ENCODE measurements at places on chromosomes 7 and 10.

DNA sequence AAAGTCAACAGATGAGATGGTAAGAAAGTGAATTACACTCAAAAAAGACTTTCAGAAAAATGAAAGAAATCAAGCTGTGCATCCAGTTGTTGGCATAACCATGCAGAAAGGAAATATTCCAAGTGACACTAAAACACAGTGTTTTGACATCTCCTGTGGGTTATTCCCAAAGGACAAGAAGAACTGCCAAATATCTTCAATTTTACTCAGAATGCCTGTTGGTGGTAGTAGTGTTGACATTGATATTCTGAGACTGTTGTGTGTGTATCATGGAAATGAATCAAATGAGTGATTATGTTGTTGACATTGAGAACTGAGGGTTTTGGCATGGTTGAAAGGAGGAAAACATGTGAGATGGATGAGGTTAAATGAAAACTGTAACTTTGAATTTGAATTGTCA lies 196.9 kb downstream of the SH2D4B start:
- DNase-seq, result no peak

- DNase-seq, result peak; percentile 6
Measured at GRCh38 chr10:123009105-123009820, 457 bp downstream of the ACADSB start.

DNA sequence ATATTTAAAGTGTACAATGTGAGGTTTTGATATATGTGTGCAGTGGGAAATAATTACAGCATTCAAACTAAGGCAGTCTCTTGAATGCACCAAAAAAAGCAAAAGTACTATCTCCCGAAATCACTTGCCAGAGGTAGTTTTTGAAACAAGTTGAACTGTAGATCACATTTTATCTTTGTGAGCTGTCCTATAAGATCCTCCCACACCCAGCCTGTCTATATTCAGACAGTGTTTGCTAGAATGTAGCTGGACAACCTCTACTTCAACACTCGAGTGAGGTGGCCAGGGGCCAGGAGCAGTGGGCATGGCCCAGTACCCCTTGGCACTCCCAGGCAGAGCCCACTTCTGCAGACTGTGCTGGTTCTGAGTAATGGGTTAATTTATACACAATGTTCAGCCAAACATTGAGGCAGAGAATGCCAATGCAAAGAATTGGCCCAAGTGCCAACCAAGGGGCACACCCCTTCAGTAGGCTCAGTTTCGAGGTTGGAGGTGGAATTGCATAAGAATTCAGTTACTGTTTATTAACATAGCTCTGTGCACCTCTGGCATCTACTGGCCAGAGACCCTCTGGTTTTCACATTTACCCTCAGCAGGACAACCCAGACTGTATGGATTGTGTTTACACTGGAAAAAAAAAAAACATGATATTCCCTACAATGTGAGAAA lies 70.5 kb downstream of the AHR start:
- DNase-seq, result no peak

DNA sequence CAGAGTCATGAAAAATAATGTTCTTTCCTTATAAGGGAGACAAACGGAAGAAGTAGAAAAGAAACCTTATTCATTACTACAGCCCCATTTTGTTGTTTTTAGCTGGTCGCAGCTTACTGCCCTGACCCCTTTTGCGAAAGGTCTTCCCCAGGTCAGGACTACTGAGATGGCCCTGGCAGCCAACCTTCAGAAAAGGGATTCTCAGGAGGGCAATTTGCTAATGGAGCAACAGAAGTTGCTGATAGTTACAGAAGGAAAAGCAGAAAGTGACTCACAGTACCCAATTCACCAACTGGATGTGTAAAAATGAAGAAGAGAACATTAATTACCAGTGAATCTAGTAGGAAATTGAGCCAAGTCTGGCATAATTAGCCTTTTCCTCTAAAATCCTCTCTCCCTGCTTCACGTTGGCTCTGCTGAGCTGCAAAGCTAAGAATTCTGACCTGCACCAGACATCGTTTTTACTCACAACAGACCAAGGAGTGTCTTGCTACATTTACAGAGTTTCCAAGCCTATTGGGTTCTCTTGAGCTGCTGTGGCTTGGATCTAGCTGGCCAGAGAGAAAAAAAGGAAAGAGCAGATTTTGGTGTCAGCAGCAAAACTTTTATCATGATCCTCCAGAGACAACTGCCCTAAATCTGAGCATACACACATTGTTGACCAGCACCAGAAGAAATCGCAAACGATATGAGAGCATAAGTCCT lies 499.9 kb upstream of the FZD8 start:
- DNase-seq, result no peak

GRCh38 chr10:10986606-10987005 lies 31.1 kb upstream of the CELF2 start:
- DNase-seq, result no peak

DNA sequence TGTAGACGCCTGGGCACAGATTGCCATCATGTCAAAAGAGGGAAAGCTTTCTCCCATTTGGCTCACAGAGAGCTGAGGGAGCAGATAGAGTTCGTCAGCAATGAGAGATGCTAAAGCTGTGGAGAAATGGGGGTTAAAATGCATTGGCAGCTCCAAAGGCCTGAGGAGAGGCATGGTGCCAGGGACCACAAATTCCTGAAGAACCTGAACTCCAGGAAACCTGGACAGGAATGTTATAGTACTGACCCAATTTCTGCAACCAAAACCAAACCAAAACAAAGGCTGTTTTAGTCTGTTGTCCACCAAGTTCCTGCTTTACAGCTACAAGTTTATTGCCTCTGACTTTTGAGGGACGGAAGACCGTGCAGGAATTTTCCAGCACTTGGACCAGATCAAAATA lies 575.7 kb downstream of the REEP3 start:
- no peak for DNase-seq

DNA sequence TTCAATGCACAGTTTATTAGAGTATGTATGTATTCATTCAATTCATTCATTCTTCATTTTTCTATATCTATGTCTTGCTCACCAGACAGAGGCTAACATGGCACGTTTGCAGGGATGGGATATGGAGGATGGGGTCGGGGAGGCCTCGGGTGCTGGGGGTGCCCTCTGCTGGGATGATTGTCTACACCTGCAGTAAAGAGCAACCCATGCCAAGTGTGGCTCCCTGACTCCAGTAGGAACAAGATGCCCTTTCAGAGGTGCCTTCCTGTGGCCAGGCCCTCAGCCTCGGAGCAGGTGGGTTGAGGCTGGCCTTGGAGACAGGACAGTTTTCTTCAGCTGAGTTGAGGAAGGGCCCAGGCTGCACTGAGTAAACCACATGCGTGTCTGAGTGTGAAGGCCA lies 157.2 kb downstream of the SH2D4B start:
- no peak for DNase-seq

- no peak for DNase-seq
Measured at GRCh38 chr7:35336444-35336843, 82.5 kb upstream of the TBX20 start.

GRCh38 chr7:129948877-129949291 lies 3.9 kb downstream of the UBE2H start:
- peak; percentile 72 for DNase-seq

GRCh38 chr7:79282070-79282694 lies 171.3 kb downstream of the MAGI2 start:
- no peak for DNase-seq

- DNase-seq, result no peak
Measured at GRCh38 chr10:70843333-70843732, 27.6 kb downstream of the SGPL1 start.

GRCh38 chr7:142787034-142787768 lies 16.4 kb downstream of the PRSS2 start:
- no peak for DNase-seq

All from activated effector memory CD4-positive, alpha-beta T cell treated with Interleukin-2 at 50 U/mL for 16 hours (primary cell).